Nucleus accumbens (tissue), 56 donors: ENCODE measurements at places on chromosomes 4 and X.

- no peak for DNase-seq
These were observed 42.1 kb downstream of the AFF1 start for GRCh38 chr4:86976801-86977485.

GRCh38 chrX:123601437-123601836 is 131.4 kb downstream of the THOC2 start:
- DNase-seq = no peak

GRCh38 chr4:86359944-86360478 is at the start of gene MAPK10:
Gene MAPK10, minus strand, starts transcription at chr4:86360053.
- DNase-seq = peak; percentile 92

- DNase-seq = no peak
These were observed 1028.3 kb downstream of the DMD start for GRCh38 chrX:32183066-32183465.

DNA sequence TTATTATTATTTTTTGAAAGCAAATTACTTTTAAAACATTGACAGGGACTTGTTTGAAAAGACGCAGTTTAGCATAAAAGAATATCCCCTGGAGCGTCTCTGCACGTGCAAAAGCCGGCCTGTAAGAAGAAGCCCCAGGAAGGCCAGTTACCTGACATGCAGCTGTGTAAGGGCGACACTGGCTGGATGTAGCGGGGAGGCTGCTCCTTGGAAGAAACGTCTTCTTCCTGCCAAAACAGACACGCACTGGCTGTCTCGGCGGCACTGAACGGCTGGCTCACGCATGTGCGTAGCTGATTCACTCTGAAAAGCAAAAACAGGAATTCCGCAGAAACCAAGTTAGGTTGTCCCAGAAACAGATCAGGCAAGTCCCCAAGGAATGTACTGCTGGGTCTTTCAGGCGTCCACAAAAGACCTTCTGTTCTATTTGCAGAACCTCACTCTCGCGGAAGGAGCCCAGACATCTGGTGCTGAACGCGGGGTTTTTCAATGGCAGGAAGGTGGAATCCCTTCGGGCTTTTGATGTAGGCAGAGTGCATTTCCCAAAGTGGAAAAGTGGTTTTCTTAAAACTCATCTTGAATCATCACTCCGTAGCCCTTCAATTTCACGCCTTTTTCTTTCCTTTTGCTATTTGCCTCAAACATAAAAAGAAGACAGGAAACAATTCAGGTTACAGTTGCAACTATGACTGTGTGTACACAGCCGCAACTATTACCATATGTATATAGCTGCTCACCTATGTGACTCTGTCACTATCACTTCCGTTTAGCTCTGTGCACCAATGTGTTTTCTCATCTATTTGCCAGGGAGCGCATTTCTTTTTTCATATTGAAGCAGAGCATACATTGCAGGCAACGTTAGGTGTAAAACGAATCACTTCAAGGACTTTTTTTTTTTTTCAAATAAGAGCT is 38.1 kb upstream of the ARSH start:
- DNase-seq = peak; percentile 20

DNA sequence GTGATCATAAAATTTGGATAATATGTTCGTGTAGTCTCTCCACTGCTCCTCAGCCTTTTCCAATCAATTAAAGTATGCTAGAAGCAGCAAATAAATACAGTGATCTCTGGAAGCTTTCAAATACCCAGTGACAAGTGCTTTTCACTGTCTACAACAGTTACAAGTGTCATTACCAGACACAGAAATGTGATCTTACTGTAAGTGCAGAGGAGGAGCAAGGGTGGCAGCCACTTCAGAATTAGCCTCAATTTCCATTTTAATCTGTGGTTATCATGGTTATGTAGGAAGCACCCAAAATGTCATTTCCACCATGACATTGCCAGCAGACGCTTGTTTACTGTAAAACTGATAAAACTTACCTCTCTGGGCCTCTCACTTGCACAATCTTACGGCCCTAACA is 133.9 kb upstream of the ADAMTS3 start:
- DNase-seq = no peak
